Astrocyte of the hippocampus (primary cell): ENCODE measurements at places on chromosomes 5 and 9.

DNA sequence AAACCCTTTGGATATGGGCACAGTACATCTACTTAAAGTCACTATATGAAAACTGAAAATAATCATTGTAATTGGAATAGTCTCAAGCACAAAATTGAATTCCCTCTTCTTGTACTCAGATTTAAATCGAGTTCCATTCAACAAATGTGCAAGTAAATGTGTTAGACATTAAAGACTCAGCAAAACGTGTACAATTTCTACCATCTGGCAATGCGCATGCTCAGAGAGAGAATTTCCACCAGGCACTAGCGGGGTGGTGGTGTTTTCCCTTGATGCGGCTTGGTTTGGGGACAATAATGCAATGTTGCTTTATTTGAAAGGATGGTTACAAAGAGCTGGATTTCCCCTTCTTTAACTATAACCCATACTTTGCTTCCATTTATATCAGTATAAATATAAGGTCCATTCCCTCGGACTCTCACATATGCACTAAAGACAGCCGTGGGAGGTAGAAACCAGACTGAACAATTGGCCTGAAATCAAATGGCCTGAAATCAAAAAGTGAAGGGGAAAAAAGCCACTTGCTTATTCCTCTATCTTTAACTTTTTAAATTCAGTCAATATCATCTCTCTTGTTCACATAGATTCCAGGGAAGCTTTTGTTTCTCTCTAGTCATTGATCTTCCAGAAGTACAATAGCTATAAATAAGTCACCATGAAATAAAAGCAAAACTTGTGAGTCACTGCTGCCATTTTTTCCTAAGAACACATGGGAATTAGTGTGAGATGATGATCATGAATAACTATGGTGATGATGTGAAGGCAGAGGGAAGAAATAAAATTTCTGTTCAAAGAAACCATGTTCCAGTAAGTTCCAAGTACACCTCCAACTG lies 59.2 kb downstream of the ADAMTS12 start:
- DNase-seq = no peak

- no peak for DNase-seq
Observed at GRCh38 chr5:14146725-14147124, 3.6 kb downstream of the TRIO start.

GRCh38 chr9:115400796-115401195 lies 282.8 kb upstream of the TNC start:
- peak; percentile 29 for DNase-seq

DNA sequence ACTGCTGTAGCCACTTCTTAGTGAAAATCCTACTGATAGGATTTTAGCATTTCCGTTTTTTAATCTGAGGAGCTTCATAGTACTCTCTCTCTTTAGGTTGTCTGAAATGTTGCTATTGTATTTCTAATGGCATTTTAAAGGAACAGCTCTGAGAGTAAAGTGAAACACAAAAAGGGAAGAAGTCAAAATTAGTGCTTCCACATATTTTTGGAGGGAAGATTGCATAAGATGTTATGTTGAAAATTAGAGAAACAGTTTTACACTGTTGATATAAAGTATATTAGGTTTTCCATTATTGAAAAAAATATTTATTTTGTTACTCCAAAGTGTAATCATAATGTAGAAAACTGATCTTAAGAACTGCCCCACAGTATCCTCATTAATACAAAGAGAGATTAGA lies 525.1 kb downstream of the TAF11L14 start:
- no peak for DNase-seq
